ENCODE measurements at places on chromosomes 3 and 15.
A peak's percentile ranks its signal among the peaks of the same experiment; 100 is the strongest.

DNA sequence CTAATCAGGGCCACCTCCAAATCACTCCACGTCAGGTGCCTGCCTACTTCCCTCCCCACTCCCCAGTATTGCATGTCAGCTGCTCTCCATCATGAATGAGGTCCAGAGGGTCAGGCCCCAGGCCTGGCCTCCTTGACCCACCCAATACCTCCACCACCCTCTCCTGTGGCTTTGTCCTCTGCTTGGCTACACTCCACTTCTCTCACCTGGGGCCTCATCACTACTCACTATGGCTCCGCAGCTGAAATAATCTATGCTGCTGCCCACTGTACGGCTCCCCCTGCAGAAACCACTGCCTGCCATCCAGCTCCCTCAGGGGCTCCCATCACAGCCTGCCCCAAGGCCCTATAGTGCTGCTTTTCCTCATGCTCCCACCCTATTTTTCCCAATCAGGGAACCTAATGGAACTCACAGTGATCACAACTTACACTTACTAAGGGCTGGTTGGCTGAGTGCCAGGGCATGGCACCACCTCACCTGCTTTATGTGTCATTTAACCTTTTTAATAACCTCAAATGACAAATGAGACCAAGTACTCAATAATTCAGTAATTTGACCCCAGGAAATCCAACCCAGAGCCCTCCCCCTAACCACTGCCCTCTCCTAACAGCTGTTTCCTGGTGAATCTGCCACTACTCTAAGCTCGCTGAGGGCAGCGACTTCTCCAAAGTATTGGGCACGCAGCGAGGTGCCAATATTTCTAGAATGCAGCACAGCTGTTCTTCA lies 2.3 kb downstream of the GORASP1 start:
- DNase-seq: no peak

DNA sequence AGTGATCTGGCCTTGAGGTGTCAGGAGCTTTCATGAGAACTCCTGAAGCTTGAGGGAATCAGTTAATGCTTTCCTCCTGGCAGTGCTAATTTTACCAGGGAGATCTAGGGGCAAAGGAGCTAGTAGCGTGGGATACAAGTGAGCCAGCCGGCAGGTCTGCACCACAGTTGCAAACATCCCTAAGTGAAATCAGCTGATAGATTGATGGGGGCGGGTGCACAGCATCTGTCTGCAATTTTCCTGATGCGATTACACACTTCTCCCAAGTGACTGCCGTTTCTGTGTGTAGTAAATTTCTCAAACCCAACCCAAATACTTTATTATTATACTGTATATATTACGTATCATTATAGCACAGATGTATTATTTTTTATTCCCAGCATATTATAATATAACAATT lies 304.5 kb downstream of the AGBL1 start:
- no peak for DNase-seq

DNA sequence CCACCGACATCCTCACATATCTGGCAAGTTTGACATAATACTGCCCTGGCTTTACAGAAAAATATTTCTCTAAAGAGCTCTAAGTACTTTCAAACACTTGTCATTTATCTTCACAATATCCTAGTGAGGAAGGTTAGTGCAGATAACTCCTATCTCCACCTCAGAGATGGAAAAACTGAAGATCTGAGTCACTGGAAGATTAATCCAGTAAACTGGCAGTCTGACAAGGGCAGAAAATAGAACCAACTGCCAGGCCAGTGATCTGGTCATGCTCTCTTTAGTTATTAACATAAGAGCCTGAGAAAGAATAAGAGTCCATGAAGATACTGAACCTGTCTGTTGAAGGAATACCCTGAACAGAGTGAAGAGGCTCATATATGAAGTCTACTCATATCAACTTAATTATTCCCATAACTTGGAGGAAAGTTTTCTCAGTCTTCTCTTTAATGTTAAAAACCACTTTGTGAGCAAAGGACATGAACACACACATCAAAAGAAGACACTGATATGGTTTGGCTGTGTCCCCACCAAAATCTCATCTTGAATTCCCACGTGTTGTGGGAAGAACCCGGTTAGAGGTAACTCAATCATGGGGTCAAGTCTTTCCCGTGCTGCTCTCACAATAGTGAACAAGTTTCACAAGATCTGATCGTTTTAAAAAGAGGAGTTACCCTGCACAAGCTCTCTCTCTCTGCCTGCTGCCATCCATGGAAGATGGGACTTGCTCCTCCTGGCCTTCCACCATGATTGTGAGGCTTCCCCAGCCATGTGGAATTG lies 61.4 kb downstream of the GOLIM4 start:
- DNase-seq: peak; percentile 84

GRCh38 chr15:98800437-98801233 lies 152.3 kb downstream of the IGF1R start:
- DNase-seq: peak; percentile 91

- DNase-seq: peak; percentile 29
These were observed 76.4 kb downstream of the BBX start for GRCh38 chr3:107598926-107599771.

GRCh38 chr3:44962621-44963393 lies 13.2 kb downstream of the ZDHHC3 start:
- DNase-seq: peak; percentile 35

- DNase-seq: no peak
These were observed 25.7 kb downstream of the KLF13 start for GRCh38 chr15:31352339-31352751.

GRCh38 chr3:150083655-150084042 lies 113.0 kb upstream of the PFN2 start:
- no peak for DNase-seq

- peak; percentile 69 for DNase-seq
These were observed 10.8 kb upstream of the SKIL start for GRCh38 chr3:170346481-170347392.

DNA sequence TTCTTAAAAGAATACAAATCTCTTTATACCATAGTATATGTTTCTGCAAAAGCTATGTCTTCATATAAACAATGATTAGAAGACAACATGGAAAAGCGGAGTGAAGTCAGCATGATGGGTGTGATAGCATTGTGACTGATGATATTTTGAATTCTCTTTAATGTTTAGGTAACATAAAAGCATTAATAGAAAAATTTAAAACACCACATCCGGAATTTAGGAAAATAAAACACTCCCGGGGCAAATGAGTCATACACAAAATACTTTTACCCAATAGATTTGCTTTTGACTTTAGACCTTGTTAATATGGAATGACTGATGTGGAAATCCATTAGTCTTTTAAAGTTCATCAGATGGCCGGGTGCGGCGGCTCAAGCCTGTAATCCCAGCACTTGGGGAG lies 134.7 kb downstream of the P3H2 start:
- no peak for DNase-seq

- no peak for DNase-seq
These were observed 202.5 kb upstream of the CBLB start for GRCh38 chr3:106071306-106071705.

- DNase-seq: no peak
These were observed 41.7 kb downstream of the TTC23 start for GRCh38 chr15:99207672-99208071.

DNA sequence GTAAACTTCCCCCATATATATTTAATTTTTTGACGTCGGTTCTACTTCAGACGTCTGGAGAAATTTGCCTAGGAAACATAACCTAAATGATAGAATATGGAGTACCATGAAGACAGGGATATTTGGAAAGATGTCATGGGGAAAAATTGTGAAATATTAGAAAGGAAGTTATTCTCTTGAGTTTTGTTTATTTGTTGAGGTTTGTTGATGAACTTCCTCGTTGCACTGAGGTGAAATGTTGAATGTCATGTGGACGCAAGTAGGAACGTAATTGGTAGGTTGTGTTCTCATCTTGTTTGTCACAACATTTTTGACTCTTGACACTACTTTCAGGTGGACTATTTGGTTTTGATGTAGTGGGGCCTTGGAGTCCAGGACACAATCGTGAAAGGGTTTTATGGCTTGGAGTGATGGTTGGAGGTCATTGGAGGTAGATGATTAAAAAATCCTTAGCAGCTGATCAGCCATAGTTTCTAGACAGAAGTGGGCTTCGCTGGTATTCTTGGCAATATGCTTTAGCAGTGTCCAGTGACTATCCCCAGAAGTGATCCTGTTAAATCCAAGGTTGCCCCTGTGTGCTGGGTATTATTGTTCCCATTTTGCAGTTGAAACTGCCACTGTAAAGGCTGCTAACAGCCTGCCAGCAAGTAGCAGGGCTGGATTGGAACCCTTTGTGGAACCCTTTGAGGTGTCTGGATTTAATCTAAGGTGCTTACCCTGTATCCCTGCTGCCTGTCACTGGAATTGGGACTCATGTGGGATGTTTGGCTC lies 1.5 kb downstream of the ABHD5 start:
- DNase-seq: no peak

DNA sequence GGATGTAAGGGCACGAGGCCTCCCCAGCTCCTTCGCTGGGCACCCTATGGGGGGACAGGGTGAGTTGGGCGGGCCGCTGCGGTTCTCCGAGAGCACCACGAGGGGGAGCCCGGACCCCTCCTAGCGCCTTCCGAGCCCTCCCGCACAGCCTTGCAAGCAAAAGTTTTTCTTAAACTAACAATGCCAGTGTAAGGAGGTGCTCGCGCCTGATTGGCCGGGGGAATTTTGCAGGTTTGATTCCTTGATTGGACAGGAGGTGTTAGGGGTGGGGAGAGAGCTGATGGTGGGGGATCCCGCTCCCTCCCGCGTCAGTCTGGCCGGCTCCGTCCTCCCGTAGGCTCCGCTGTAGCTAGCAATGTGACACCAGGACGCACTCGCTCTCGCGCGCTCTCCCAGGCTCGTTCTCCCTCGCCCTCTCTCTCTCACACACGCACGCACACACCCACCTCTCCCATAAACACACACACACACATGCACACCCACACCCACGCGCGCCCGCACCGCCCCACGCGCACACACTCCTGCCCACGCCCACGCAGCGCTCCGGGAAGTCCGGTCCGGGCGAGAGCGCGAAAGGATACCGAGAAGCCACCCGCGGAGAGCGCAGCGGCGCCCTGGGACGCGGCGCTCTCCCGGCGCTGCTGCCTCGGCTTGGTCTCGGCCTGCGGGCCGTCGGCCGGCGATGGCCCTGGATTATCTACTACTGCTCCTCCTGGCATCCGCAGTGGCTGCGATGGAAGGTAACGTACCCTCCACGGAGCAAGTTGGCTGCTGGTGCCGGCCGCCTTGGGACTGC lies at the start of gene EPHB1:
EPHB1 (plus strand) TSS at position 311 of the 796 bp plus-strand sequence.
- peak; percentile 94 for DNase-seq

GRCh38 chr3:184899953-184900595 lies 88.1 kb downstream of the VPS8 start:
- DNase-seq: no peak

- DNase-seq: no peak
These were observed 36.8 kb downstream of the TLE3 start for GRCh38 chr15:70060993-70061305.

DNA sequence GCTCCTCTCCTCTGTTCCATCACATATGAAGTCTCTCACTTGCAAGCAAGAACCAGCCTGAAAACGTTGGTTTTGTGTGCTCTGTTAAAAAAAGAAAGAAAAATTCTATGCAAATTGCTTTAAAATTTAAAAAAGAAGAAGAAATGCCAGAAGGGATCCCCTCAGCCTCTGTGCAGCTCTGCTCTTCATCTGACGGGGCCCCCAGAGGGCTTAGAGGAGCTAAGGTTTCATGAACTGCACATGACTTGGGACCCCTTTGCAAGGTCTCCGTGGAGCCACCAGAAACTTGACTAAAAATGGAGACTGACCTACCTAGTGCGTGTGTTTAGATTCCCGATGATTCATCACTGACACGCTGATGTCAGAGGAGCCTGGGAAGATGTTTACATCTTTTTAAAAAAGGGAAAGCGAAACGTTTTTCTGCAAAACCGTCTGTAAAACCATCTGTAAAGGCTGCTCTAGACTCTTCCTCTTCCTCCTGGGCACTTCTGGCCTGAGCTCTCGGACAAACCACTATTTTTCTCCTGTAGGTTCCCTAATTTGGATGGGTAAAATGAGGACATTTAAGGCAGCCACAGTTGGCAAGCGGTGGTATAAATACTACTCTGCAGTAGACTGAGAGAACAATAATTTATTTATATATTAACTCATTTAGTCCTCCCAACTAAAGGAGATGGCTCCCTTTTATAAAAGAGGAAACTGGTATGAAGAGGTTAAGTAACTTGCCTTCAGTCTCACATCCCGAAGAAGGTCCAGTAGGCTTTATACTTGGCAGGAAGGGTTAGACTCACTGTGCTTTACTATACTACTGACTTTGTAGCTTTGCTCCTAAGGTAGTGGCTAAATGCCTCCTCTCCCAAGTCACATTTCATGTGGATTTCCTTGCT lies 67.2 kb upstream of the POLG start:
- peak; percentile 44 for DNase-seq

DNA sequence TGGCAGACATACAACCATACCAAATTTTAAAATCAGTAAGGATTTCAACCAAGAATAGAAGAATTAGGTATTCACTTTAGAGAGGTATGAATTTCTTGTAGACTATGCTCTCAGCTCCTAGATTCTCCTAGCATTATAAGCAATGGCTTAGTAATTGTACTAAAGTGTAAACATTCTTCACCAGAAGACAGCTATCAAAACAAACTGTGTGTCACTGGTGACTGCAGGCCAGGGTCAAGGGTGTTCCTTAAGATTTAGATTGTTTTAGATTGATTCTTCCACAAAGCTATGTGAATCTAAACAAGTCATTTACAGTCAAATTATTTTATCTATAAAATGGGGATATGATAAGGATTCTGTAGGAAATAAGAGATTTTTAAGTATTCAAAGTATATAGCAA lies 23.1 kb upstream of the GP5 start:
- DNase-seq: peak; percentile 54

- DNase-seq: no peak
These were observed 41.1 kb downstream of the USP3 start for GRCh38 chr15:63545520-63545919.

- DNase-seq: peak; percentile 90
These were observed 8.1 kb downstream of the CAV3 start for GRCh38 chr3:8741581-8742261.

- peak; percentile 82 for DNase-seq
These were observed 12.3 kb upstream of the MFSD1 start for GRCh38 chr3:158789592-158789991.

Data from foreskin fibroblast (primary cell).